Activated naive CD8-positive, alpha-beta T cell treated with anti-CD3 and anti-CD28 coated beads for 36 hours (primary cell): ENCODE measurements at places on chromosomes 2 and 18.
A peak's percentile ranks its signal among the peaks of the same experiment; 100 is the strongest.

GRCh38 chr2:132725148-132725547 is 55.1 kb upstream of the LYPD1 start:
- DNase-seq = no peak

DNA sequence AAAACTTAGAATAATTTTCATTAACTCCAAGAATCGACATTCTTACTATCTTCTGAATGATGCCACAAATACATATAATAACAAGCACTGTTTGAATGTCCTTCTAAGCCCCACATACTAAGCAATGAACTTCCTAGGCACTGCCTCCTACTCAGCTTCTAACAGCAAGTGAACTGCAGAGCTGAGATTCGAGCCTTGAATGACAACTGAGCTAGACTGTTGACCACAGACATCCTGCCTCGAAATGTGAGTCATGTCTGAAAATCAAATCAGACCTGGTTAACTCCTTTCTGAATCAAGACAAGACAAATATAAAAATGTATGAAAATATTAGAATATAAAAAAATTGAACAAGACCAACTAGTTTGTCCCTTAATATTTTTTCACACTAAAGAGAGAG is 108.1 kb downstream of the MYT1L start:
- no peak for DNase-seq

DNA sequence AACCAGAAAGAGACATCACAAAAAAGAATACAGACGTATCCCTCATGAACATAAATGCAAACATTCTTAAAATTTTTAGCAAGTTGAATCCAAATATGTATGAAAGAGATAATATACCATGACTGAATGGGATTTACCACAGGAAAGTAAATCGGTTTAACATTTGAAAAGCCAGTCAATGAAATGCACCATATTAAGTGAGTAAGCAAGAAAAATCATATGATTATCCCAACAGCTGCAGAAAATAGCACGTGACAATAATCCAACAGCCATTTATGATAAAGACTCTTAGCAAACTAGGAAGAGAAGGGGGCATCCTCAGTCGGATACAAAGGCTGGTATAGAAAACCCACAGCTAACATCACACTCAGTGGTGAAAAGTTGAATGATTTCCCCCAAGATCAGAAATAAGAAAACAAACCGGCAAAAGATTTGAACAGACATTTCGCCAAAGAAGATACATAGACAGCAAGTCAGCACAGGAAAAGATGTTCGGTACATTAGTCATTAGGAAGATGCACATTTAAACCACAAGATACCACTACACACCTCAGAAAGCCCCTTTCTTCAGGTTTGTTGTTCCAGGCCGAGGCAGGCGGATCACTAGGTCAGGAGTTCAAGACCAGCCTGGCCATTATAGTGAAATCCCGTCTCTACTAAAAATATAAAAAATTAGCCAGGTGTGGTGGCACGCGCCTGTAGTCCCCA is 144.3 kb downstream of the INHBB start:
- DNase-seq = no peak

DNA sequence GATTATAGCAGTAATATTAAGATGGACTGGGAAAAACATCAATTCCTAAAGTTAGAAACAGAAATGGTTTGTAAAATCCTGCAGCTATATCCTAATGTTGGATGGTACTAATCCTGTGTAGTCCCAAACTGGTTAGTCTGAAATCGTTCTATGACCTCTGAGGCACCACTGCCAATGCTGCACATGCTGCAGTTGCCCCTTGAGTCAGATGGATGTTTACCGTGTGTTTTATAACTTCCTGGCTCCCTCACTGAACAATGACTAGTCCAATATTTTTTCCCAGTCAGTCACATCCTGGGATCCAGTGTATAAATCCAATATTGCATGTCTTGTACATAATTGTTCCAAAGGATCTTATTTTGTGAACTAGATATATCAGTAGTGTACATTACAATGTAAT is 226.7 kb upstream of the PKDCC start:
- DNase-seq = no peak

DNA sequence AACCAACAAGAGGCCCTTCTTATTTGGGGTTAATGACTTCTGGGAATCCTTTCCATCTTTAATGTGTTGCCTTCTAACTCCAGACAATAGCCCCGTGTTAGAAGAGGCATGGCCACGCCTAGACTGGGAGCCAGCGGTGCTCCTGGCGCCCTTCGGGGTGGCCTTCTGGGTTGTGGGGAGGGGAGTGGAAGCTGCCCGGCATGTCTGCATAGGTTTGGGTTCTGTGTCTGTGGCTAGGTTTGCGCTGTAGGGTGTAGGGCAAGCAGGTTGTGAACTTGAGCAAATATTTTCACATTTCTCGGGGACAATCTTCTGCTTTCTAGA is 40.4 kb downstream of the CELF4 start:
- no peak for DNase-seq

- DNase-seq = no peak
These were observed 51.3 kb downstream of the NRP2 start for GRCh38 chr2:205733648-205734047.

GRCh38 chr2:40740419-40740818 is 288.5 kb upstream of the SLC8A1 start:
- DNase-seq = no peak

DNA sequence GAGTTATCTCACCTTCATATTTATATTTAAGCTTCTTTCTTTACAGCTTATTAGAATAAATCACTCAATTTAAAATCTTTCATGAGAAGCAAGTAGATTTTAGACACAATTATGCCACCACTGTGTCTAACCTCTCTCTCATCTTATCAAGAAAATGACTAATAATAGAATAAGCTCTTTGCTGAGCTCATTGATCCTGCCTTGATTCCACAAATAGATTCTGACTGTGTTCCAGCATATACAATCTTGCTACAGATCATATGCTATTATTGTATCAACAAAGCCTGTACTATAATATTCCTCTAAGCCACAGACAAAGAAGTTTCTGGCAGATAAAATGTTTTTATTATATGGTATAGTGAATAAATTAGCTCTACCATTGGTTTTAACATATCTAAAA is 168.7 kb upstream of the GULP1 start:
- DNase-seq = no peak

DNA sequence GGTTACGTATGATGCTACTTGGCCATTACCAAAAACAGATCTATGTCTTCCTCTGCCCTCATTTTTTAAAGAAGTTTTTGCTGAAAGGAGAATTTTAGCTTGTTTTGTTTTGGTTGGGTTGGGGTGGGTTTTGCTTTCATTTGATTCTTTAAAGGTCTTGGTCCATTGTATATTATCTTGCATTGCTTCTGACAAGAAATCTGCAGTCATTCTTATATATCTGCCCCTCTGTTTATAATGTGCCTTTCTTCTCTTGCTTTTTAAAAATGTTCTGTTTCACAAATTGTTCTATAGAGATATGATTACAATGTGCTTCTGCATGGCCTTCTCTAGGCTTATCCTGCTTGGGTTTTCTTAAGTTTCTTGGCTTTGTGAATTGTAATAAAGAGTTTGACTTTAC is 660.6 kb downstream of the RNF144A start:
- DNase-seq = no peak

GRCh38 chr2:64595397-64596176 is 58.1 kb downstream of the SERTAD2 start:
- no peak for DNase-seq

DNA sequence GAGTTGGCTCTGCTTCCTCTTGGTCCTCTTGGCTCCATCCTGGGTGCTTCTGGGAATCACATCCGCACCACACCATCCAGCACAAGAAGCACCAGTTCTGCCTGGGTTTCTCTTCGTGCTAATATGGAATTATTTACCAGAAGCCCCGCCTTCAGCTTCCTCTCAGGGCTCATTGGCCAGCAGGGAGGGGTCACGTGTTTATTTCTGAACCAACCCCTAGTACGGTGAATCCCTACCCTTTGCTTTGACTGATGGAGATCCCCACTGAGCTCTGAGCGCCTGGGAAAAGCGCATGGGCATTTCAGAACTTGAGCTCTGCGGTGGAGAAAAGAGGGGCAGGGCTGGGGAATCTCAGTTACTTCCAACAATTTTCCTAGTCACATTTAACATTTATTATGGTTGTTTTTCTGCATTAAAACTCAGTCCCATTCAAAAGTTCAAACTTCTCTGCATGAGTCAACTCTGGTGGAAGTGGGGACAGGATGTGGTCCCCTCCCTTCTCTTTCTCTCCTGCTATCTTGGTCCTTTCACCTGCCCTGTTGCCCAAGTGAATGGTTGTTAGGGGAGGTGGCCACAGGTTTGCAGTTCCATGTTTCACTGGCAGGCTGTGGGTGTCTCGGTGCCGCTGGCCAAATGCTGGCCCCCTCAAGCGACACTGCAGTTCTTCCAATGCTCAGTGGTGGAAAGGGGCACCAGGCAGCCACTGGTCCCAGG is 76.4 kb upstream of the TTC39C start:
- peak; percentile 10 for DNase-seq
